ENCODE measurements at places on chromosomes 7 and 10.

GRCh38 chr10:113168584-113168983, 218.5 kb downstream of the TCF7L2 start:
- no peak for DNase-seq

DNA sequence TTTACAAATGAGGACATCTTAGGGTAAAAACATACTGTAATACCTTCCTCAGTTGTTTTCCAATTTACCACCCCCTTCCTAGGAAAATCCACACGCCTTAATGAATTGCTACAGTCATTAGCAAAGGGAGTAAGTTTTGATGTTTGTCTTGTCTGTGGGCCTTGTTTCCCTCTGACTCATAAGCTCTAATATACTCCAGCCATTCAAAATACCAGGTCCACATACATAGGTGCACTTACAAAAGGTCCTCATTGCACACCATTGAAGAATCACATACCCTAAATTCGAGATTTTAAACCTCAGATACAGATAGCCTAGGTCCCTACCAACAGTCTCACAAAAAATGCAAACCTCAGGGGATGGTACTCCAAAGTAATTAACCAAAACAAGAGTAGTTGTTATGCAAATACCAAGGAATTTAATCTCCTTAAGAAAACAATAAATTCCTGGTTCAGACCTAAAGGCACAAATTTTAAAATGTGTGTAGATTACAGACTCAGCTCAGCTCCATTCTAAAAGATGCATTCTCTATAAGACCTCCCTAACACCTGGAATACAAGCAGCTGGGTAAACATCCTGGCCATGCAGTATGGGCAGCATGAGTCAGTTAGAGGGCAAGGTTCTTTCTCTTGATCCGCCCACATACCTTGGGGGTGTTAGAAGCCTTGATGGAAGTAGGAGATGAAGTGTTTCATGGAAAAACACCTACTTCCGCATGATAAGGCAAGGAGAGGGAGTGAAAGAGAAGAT, 3.0 kb upstream of the LIPK start:
- DNase-seq = no peak

GRCh38 chr7:157301610-157302120, 35.1 kb upstream of the DNAJB6 start:
- no peak for DNase-seq

- DNase-seq = no peak
Measured at GRCh38 chr10:88474884-88475844, 108.0 kb downstream of the RNLS start.

GRCh38 chr10:91975438-91975837, 51.9 kb downstream of the BTAF1 start:
- DNase-seq = no peak

GRCh38 chr10:80460399-80461207, 6.5 kb downstream of the TSPAN14 start:
- no peak for DNase-seq

Measured in coronary artery (tissue), 2 donors.